ENCODE measurements at places on chromosomes 5 and 9.

DNA sequence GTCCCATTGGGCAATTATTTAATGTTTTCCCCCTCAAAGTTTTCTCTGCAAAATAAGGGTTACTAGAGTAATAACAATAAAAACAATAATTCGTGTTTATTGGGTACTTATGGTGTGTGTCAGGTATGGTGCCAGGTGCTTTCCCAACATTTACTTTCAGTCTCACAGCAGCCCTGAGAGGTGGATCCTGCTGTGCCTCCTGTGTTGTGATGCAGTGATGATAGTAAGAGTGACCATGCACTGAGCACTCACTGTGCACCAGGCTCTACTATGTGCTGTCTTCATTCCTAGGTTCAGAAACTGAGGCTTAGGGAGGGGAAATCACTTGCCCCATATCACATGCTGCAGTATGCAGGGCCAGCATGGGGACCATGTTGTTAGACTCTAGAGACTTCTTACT lies 15.5 kb downstream of the OTULINL start:
- DNase-seq: no peak

- no peak for DNase-seq
These were observed 25.9 kb downstream of the SH3TC2 start for GRCh38 chr5:149036970-149037369.

DNA sequence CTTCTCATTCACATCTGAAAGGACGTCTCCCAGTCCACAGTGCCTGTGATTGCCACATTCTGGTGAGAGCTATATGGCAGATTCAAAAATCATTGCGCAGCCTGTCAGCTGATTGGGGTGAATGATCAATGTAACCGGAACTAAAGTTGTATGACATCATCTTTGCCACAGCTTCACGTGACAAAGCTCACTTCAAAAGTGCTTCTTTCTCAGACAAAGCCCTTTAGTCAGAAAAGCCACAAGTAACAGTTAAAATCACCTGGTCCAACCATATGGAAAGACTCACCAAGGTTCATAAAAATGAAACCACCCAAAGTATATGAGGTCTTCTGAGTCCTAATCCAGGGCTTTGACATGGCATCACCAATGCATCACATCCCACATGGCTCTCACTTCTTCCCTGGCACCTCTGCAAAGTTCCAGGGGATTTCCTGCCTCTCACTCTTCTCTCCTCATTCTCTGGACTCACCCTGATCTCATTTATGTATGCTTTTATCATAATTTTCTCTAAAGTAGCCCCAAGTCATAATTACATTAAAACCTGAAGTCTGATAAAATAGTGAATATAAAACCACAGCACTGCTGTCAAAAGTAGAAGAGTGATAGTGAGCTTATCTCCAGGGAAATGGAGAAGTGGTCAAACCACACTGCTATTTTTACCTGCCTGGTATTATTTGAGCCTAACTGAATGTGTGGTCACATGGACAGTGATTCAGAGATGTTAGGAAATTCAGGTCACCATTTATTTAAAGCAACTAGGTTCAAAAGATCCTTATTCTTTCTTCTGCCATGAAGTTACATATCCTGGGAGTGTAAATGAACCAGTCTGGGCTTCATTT lies 193.1 kb upstream of the PTGER4 start:
- DNase-seq: peak; percentile 30

DNA sequence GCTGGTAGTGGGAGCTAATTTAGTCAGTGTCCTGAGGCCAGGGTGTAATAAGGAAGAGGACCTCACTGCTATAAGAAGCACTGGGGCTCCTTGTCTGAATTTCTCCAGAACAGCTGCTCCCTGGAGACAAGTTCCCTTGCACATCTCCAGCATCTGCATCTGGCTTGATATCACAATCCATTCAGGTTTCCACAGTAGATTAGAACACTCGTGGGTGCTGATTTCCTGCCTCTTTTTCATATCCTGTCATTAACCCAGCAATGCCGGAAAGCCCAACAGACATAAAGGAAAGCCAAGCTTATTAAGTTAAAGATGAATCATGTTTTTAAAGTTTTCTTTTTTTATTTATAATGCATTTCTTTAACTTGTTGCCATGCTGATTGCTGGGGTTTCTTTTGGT lies 232.3 kb upstream of the WWC1 start:
- no peak for DNase-seq

GRCh38 chr5:57302164-57302563 lies 128.3 kb downstream of the GPBP1 start:
- DNase-seq: peak; percentile 40

DNA sequence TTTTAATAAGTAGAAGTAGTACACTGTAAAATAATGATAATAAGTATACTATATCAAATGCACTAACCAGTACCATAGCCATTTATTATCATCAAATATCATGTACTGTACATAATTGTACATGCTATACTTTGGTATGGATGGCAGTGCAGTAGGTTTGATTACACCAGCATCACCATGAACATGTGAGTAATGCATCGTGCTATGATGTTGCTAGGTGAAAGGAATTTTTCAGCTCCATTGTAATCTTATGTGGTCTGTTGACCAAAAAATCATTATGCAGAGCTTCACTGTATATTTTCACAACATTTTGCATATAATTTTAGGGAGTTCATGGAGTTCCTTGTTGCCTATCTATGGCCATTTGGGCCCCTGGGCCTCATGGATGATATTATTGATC lies 72.2 kb upstream of the HMHB1 start:
- no peak for DNase-seq

GRCh38 chr5:886716-887325 lies 5.8 kb downstream of the BRD9 start:
- no peak for DNase-seq

- DNase-seq: no peak
These were observed 38.8 kb downstream of the IARS1 start for GRCh38 chr9:92254381-92255337.

DNA sequence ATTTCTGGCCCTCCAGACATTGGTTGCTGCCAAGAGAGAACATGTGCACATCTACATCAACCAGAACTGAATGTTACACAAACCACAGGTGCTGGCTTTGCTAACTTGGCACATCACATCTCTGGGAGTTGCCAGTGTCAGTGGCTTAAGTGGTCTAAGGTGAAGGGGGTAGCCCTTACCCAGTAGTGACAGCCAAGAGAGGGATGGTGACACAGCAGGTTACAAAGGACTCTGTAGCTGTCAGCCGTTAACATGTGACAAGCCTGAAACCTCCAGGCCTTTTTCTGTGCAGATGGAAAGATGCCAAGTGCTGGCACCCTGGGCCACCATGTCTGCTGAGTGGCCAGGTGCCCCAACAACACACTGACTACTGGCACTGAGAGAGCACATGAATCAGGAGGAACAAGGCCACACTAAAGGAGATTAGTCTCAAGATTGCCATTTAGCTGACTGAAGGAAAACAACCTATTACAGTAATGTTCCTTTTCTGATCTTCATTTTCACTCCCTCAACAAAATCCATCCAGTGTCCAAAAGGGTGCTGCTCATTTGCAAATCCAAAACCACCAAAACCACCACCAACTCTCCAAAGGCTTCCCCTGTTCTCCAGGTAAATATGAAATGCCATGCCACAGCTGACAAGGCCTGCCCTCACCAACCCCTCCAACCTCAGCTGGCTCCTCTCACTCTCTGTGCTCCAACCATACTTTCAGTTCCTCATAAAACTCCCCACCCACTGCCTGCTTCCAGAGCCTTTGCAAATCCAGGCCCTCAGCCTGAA lies 20.2 kb downstream of the SIL1 start:
- DNase-seq: no peak

- no peak for DNase-seq
These were observed 434.0 kb upstream of the C9orf72 start for GRCh38 chr9:28007097-28007817.

GRCh38 chr9:34783951-34784487 lies 74.1 kb upstream of the CCL21 start:
- DNase-seq: no peak

DNA sequence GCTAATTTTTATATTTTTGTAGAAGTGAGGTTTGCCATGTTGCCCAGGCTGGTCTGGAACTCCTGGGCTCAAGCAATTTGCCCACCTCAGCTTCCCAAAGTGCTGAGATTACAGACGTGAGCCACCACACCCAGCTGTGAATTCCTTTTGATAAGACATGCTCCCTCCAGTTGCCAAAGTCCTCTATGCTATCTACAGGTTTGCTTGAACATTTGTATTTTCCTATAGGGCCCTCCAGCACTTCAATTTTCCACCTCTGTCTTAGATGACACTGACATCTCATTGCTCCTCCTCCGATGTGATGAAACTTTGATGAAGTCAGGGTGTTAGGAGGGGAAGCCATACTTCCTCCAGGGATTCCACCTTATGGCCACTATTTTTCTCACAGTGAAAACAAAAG lies 25.2 kb upstream of the CTSV start:
- DNase-seq: no peak

- no peak for DNase-seq
These were observed 68.0 kb upstream of the FANCC start for GRCh38 chr9:95385521-95385920.

- DNase-seq: peak; percentile 35
These were observed 597.5 kb upstream of the MEF2C start for GRCh38 chr5:89480406-89481007.

DNA sequence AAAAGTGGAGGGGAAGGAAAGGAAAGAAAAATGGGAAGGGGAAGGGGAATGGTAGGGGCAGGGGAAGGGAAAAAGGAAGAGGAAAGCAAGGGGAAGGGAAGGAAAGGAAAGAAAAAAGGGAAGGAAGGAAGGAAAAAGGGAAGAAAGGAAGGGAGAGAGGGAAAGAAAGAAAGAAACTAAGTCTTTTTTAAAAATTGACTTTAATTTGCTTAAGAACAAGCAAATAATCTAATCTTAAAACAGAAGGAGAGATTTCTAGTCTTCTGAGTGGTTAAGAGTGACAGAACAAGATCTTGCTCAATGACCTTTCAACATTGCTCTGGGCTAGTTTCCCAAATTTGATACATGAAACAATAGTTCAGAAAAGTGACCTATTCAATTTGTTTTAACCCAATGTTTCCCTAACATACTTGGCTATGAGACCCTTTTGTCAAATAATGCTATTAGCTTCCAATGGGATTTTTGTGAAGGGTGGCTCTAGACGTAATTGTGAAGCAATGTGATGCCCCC lies 33.4 kb upstream of the GLIS3 start:
- no peak for DNase-seq

GRCh38 chr5:1375871-1376810 lies 31.2 kb upstream of the CLPTM1L start:
- DNase-seq: no peak

- DNase-seq: peak; percentile 87
These were observed 87.3 kb upstream of the PCSK5 start for GRCh38 chr9:75803130-75803529.

Measured in fibroblast of upper back skin (primary cell).